ENCODE measurements at places on chromosomes 6 and 20.

DNA sequence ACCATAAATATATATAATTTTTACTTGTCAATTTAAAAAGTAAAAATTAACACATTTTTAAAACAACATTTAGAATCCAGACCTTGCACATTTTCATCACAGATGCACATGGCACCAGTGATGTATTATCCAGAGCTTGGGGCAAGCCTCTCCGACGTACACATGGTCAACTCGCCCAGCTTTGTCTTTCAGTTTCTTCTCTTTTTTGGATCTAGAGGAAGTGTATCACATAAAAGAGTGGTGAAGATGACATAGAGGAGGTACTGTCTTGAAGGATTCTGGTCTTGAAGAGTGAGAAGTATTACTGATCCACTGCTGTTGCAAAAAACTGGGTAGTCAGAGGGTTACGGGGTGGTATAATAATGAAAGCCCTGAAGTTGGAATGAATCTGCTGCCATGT, 46.9 kb upstream of the TAB2 start:
- DNase-seq: no peak

- DNase-seq: no peak
Observed at GRCh38 chr6:144997996-144998395, 712.9 kb downstream of the UTRN start.

DNA sequence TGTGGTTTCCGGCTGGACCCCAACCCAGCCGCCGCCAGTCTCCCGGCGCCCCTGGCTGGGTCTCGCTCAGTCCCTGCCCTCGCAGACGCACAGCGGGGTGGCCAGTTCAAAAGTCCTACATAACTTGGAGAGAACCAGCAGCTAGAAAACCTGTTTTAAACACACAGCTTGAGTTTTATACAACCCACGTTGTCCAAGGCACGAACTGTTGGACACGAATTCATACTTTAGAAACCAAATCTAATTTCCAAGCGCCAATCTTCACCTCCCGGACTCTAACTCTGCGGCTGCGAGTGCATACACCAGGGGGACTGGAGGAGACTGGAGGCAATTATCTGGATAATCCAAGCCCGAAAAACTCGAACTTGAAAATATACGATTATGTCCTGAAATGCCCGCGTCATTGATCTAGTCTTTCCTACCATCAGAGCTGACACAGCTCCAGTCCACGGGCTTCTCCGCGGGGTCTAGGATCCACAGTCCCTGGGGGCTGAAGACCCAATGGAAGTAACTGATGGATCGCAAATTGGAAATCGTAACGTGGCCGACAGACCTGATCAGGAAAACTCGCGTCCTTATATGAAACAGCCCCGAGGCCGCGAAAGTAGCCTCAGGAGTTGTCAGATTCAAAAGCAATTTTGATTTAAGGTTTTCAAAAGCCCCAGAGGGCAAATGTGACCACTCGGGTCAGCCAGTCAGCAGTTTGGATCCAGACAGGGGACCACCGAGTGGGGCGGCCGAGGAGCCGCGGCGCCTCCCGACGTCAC, 843 bp upstream of the HEY2 start:
- peak; percentile 35 for DNase-seq

GRCh38 chr6:17431581-17431980, 38.2 kb downstream of the CAP2 start:
- no peak for DNase-seq

GRCh38 chr6:87346700-87347099, 2.1 kb downstream of the C6orf163 start:
- DNase-seq: no peak

DNA sequence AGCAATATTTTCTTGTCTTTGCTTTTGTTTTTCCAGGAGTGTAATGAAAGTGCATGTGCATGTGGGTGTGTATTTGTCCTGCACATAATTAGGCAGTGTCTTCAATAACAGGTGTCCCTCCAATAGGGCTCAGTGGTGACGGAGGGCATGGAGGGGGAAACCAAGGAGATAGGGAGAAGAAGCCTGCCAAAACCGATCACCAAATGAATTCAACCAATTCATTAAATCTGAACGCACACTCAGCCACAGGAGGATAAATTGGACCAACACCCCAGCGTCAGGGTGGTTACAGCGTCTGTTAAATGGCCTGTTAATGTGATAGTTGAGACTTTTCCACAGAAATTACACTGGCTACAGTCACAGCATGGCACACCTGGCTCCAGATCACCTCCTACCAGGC, 527.6 kb downstream of the CD83 start:
- DNase-seq: no peak

DNA sequence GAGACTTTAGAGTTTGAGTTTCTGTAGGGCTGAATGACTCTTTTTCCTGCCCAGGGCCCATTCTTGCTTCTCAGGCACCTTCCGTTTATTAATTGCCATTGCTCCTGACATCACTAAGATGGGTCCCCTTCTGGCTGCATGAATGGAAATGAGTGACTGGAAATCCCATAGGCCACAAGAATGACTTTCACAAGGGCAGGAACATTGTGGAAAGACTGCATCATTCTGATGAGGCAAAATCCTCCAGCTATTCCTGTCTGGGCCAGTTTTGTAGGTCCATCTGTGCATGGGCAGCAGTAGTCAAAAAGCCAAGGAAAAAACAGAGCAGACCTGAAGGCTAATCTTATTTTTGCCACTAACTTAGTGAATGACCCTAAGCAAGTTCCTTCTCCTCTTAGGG, 19.3 kb downstream of the TMEM74B start:
- no peak for DNase-seq

- no peak for DNase-seq
Observed at GRCh38 chr6:138250053-138250452, 31.8 kb upstream of the PBOV1 start.

DNA sequence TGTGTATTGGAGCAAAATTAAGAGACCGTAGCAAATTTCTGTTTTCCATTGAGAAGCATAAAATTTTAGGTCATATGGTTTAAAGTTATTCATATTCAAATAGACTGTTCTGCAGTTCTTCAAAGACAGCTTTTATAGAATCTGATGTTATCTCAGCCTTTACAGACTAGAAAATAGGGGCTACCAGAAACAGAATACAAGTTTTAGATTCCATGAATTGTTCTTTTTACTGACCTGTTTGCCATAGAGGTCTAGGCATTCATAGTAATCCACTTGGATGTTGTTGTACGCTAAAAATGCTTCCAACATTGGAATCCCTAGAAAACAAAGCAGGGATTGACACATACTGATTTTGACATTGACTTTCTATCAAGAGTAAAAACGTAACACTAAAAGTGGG, 47.3 kb upstream of the BTBD3 start:
- no peak for DNase-seq

DNA sequence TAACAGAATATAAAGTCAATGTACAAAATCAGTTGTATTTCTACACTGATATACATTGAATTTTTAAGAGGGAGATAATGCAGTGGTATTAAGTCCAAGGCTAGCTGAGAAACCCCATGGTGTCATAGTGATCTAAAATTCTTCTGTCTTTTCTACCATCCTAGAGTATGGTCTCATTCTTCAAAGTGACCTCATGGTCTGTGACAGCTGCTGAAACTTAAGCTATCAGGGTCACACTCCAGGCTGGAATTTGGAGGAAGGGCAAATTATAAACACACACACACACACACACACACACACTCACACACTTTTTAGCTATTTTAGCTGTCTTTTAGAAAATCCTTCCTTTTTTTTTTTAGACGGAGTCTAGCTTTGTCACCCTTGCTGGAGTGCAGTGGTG, 47.3 kb upstream of the DYNLRB1 start:
- no peak for DNase-seq

DNA sequence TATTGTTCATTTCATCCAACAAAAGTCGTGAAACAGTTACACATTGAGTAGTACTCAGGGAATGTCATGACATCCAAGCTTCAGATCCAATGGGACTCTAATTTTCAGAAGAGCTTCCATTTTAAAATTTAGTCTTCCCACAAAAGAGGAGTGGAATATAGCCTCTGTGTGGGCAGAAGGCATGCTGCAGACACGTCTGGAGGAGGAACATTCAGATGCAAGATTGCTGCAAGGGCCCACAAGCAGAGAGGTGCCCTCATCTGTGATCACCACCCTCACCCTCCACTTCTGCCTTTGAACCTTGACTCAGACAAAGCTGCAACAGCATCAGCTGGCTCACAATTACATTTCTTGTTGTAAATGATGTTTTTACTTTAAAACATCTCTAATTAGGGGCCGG, 29.9 kb downstream of the NRN1 start:
- no peak for DNase-seq

- DNase-seq: no peak
Observed at GRCh38 chr6:167515873-167516507, 191.1 kb downstream of the TTLL2 start.

DNA sequence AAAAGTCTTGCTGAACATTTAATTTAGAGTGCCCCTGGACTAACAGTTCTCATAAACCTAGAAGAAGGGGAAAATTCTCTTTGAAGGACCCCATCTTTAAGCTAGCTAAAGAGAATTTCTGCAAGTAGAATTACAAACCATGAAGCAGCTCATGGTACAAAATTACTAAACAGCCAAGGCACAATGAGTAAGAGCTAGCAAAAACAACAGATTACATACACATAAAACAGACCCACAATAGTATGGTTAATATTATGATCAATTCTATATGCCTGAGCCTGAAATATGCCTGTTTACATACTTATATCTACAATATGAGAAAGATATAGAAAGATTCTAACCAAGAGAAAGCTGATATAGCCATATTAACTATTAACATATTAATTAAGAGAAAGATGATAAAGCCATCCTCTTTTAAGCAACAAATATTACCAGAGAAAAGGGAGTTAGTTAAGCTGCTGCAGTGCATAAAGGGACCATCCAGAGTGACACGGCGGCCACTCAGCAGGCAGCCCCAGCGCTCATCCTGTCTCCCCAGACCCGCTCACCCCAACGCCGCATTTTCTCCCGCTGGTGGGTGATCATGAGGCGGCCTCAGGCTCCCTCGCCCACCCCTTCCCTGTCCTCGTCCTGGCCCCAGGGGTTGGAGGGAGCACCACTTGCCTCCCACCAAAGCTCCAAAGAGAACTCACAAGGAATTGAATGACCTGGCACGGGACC, 98.4 kb upstream of the CARMIL1 start:
- DNase-seq: no peak

GRCh38 chr6:148364056-148364824, 21.6 kb downstream of the SASH1 start:
- no peak for DNase-seq

DNA sequence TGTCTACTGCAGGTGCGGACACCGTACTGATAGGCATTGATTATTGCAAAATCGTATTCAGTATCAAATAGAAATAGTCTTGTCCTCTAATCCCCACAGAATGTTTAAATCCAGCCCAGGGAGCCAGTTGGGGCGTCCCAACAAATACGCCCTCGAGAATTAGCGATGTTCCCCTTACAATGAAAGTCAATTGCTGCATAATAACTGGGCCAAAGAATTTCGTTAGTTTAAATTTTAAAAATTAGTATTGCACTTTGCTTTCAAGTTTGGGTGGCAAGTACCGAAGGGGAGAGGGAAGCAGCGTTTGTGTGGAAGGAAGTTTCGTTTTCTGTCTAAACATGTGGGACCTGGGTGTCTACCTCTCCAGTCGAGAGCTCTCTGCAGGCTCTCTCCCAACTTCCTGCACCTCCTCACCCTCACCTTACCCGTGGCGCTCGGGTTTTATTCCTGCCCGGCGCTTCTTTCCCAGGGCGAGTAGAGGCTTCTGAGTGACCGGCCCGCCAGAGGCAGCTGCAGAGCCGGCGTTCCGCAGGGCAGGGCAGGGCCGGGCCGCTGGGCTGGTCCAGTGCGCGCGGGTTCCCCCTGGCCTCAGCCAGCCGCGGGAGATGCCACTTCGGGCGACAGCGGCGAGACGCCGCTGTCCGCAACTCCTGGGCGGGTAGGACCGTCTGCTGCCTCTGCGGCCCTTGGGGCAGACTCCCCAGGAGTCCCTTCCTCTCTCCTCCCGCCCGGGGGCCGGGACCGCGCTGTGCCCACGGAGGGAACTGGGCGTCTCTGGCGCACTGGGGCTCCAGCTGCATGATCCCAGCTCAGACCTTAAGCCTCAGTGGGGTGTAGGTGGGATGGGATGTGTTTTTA, 862 bp upstream of the TFAP2C start:
- DNase-seq: peak; percentile 51

DNA sequence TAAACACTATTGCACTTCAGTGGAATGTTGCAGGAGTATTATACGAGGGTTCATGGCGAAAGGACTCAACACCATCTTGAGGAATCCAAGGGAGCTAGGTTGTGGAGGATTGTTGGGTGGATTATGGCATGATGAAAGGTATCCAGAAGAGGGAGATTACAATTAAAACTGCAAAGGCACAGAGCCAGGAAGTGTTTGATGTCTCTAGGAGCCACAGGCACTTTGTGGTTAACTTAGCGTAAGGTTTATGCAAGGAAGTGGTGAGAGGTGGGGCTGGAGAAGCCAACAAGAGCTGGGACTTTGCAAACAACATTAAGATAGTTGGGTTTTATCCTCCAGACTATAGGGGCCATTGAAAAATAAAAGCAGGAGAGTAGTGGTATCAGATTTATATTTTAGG, 86.6 kb upstream of the TPD52L1 start:
- DNase-seq: peak; percentile 73

- DNase-seq: no peak
Observed at GRCh38 chr6:13527671-13528056, 40.3 kb upstream of the GFOD1 start.

GRCh38 chr20:10696650-10697049, 22.9 kb upstream of the JAG1 start:
- no peak for DNase-seq

- DNase-seq: no peak
Observed at GRCh38 chr6:100454551-100455229, 10.0 kb downstream of the SIM1 start.

GRCh38 chr6:139863964-139864363, 489.5 kb upstream of the CITED2 start:
- DNase-seq: no peak

- no peak for DNase-seq
Observed at GRCh38 chr6:154613137-154613676, 102.7 kb upstream of the CNKSR3 start.
